ENCODE measurements at places on chromosomes 5 and 9.

- DNase-seq, result no peak
These were observed 345.9 kb downstream of the EFNA5 start for GRCh38 chr5:107324809-107325208.

- DNase-seq, result no peak
These were observed 26.4 kb downstream of the TBC1D2 start for GRCh38 chr9:98229090-98229395.

DNA sequence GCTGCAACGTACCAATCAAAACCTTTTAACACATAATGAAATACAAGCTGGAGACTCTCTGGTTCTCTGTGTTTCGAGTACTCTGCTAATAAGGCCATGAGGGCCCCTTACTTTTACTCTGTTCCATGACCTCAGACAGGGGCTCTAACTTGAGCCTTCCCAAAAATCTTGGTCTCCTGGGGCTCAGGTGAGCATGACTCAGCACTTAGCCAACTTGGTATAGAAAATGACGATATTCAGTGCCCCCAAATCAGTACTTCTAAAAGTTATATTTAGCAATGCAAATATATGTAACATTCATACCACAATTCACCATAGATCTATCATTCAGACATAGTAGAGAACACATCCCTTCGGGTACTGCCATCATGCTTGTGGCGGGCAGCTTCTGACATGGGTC is 278.9 kb downstream of the EFNA5 start:
- no peak for DNase-seq

DNA sequence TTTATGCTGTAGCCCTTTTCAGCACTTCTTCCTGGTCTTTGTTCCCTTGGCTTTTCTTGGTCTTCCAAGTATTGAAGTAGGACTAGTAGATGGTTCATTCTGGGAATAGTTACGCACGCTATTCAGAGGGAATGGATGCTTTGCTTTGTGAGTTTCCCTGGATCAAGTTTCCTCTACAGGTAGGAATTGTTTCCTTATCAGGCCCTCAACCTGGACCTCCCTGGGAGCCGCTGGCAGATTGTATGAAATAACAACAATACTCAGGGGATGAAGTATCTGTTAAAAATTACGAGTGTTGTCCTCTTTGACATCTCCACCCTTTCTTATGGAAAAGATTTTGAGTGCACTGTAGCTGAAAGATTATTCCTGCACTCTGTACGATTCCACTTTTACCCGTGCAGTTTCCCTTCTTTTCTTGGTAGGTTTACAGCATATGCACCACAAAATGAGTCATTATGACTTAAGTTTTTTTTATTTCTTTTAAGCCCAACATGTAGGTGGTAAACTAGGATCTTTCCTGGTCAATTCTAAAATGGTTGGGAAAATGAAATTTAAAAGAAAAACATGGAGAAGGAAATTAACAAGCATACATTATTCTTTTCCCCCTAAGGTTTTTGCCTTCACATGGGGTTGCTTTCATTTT is 57.9 kb downstream of the ARHGAP26 start:
- no peak for DNase-seq

GRCh38 chr5:83467371-83468035 is 4.0 kb upstream of the VCAN start:
- no peak for DNase-seq

- no peak for DNase-seq
These were observed 193.9 kb downstream of the RFK start for GRCh38 chr9:76200315-76200714.

GRCh38 chr5:9474219-9475002 is 71.5 kb downstream of the SEMA5A start:
- DNase-seq, result no peak

GRCh38 chr5:17169507-17169906 is 47.9 kb upstream of the BASP1 start:
- DNase-seq, result peak; percentile 20

GRCh38 chr5:10562201-10563109 is 1.4 kb upstream of the ANKRD33B start:
- no peak for DNase-seq

DNA sequence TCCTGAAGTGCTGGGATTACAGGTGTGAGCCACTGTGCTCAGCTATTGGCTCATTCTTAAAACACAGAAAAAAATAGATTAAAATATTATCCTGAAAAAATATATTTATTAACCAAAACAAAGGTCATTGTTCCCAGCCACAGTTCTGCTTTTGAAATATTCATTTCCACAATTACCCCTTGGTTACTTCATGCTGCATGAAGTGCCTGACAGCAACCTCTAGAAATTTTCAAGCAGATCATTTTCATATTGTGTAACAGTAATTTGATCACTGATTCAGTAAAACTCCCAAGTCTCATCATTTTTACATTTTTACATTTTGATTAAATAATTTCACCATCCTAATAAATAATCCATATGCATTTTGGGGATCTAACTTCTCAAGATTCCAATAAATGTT is 18.8 kb upstream of the GNAQ start:
- DNase-seq, result no peak

- DNase-seq, result no peak
These were observed 513.6 kb upstream of the C9orf72 start for GRCh38 chr9:28086881-28087280.

- DNase-seq, result no peak
These were observed 133.3 kb downstream of the CDK5RAP2 start for GRCh38 chr9:120446671-120447070.

DNA sequence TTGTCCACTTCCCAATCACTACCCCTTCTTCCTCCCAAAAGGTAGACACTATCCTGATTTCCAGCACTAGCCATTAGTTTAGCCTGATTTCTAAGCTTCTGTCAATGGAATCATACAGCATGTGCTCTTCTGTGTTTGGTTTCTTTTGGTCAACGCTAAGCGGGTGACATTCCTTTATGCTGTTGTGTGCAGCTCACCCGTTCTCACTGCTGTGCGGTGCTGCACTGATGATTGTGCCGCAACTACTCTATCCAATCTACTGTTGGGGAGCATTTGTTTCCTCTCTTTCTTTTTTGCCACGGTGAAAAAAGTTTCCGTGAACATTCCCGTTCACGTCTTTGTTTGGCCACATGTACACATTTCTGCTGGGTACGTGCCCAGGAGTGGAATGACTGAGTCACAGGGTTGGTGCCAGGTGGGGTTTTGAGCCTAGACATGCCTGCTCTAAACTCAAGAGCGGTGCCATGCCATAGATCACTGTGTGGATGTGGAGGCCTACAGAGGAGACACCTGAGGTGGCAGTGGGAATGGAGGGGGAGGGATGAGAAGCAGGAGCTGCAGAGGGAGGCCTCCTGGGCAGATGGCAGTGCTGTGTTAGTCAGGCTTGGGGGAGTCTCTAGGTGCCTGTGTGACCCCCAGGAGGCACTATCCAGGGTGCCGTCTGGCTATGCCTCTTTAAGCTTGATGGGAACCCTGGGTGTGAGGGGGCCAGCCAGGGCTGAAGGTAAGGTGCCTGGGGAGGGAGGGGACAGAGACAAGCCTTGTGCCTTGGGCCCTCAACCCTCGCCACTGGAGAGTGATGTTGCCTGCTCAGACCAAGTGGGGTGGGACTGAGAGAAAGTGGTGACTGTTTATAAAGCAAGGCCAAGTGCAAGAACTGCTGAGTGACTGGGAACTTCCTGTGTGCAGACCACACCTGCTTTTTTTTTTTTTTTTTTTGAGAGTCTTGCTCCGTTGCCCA is 11.4 kb upstream of the ANKRD33B start:
- DNase-seq, result no peak

- DNase-seq, result no peak
These were observed 145.8 kb downstream of the TMC1 start for GRCh38 chr9:72667181-72667580.

- DNase-seq, result no peak
These were observed 61.0 kb downstream of the DAP start for GRCh38 chr5:10699987-10700386.

GRCh38 chr9:28101509-28101908 is 528.2 kb upstream of the C9orf72 start:
- DNase-seq, result no peak

DNA sequence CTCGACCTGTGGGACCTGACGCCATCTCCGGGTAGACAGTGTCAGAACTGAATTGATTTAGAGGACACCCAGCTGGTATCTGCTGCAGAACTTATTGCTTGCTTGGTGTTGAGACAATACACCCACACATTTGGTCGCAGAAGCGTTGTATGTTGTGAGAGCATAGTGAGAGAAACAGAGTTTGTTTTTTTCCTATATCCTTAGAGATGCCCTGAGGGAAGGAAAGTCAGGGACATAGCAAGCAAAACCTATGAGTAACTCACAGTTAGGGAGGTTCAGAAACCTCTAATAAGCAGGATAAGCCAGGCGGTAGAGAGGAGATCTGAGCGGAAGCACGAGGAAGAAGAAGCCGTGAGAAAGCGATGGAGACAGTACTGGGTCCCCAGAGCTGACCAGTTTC is 59.8 kb downstream of the PTCD2 start:
- no peak for DNase-seq

DNA sequence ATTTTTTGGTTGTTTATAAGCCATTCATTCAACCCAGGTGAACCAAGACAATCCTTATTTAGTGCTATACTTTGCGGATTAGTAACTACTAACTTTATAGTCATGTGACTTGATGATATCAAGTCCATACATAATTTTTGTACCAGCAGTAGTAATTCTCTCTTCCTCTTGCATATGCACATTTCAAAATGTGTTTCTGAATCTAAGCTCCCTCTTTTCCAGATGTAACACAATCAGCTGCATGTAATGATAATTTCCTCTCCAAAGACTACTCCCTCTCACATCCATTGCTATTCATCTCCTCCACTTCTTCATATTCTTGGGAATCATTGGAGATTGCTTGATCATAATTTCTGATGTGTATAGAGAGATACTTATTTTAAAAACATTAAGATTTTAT is 510.1 kb upstream of the CDH18 start:
- no peak for DNase-seq

DNA sequence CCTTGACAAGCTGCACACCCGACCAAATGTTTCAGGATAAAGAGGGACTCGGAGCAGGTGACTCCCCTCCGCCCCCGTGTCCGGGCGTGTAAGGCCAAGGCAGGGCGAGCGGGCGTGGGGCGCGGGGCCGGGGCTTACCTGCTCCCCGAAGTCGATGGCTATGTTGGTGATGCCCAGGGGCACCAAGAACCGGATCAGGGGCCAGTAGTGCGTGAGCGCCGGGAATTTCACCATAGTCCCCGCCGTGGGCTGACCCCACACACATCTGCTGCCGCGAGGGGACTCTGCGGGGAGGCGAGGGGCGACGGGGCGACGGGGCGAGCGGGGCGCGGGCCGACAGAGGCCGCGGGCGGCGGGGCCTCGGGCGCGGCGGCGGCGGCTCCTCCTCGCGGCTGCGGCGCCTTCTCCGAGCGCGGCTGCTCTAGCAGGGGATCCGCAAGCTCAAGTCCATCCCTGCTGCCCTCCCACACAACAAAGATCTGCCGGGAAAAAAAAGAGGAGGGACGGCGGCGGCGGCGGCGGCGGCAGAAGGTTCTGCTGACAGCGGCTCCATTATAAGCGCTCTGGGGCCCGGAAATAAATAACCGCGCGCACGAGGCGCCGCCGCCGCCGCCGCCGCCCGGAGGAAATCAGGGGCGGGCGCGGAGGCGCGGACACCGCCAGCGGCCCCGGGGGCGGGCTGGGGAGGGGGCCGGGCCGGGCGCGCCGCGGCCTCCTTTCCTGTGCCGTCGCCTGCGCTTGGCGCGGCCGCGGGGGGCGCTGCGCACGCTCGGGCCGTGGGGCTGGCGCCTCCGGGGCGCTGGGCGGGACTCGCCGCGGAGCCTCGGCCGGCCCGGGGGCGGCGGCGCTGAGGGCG is at the start of gene ANKH:
Gene ANKH, minus strand, starts transcription at position 565 of the 856 bp plus-strand sequence. Its CDS starts 331 bp downstream, at position 234.
- peak; percentile 86 for DNase-seq

DNA sequence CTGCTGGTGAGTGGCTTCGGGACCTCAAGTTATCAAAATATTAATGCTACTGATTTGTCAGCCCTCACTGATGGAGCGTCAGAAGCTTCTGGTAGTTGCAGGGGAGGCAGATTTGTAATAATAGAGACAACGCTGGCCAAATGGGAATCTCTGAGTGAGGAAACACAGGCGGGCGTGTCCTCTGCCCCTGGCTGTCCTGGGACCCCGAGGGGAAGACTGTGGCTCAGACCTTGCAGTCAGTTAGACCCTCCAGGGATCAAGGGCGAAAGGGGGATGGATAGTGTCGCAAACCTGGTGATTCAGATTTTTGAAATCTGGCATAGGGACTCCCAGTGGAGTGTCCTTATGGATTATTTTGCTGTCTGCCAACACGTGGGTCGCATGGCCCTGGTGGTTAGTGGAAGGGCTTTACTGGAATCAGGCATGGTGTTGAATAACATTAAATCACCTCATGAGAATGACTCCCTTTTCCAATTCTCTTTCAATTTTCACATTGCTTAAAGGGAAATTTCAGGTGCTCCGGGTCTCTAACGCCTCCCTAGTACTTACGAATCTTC is 35.1 kb upstream of the NTNG2 start:
- DNase-seq, result no peak

DNA sequence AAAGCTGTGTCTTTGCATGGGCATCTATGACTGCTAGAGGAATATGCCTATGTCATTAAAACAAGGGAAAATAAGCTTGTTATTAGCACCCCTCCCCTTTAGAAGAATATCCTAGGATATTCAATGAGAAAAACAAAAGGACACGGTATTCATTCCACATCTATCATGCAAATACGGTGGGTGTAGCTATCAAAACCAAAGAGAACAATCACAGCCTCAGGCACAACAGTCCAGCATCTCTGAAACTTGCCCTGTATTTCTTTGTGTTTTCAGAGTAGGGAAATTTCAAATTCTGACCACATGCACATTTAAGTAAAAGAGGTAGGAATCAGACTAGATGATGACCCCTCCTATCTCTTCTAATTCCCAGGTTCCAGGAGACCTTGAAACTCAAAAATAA is 209.9 kb downstream of the EFNA5 start:
- no peak for DNase-seq

- DNase-seq, result no peak
These were observed 16.6 kb downstream of the KCNIP1 start for GRCh38 chr5:170520372-170520771.

- no peak for DNase-seq
These were observed 588.1 kb upstream of the MEF2C start for GRCh38 chr5:89471115-89471514.

GRCh38 chr9:109872901-109873300 is 92.9 kb downstream of the PALM2AKAP2 start:
- no peak for DNase-seq

- no peak for DNase-seq
These were observed 161.1 kb downstream of the CWC27 start for GRCh38 chr5:64929833-64930232.

DNA sequence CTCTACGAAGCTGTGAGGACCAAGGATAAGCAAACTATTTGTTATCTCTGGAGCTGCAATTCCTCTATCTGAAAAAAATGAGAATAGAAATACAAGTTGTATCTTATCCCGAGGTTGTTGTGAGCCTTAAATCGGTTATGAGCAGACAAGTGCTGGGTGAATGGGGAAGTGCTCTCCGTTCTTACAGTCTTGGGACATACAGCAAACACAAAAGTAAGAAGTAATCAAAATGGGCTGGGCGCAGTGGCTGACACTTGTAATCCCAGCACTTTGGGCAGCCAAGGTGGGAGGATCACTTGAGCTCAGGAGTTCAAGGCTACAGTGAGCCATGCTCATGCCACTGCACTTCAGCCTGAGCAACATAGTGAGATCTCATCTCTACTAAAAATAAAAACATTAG is 31.7 kb downstream of the ITK start:
- DNase-seq, result no peak

- DNase-seq, result no peak
These were observed 21.0 kb downstream of the NIPBL start for GRCh38 chr5:36897616-36898015.
